Mesenchymal stem cell (in vitro differentiated cells and primary cell): ENCODE measurements at places on chromosomes 11 and 22.

GRCh38 chr11:104369761-104370160, 205.8 kb upstream of the PDGFD start:
- DNase-seq: peak; percentile 72
- no peak overlapping the region for H3K27ac ChIP-seq
- no peaks in the 10 kb centered on the region for H3K36me3 ChIP-seq
- H3K4me1 ChIP-seq: no peaks in the 10 kb centered on the region

GRCh38 chr22:22196018-22196533, 48.5 kb upstream of the VPREB1 start:
- no peak overlapping the region for H3K4me3 ChIP-seq
- DNase-seq: no peak
- H3K27me3 ChIP-seq: peaks cover 44% of the 10 kb centered on the region
- no peaks in the 10 kb centered on the region for H3K4me1 ChIP-seq
- no peak overlapping the region for H3K27ac ChIP-seq
- H3K36me3 ChIP-seq: no peaks in the 10 kb centered on the region

GRCh38 chr11:119320240-119320775, 3.4 kb upstream of the MCAM start:
- H3K27me3 ChIP-seq: no peaks in the 10 kb centered on the region
- no peak overlapping the region for H3K4me3 ChIP-seq
- peaks cover 46% of the 10 kb centered on the region for H3K4me1 ChIP-seq
- no peaks in the 10 kb centered on the region for H3K36me3 ChIP-seq
- DNase-seq: peak; percentile 51
- H3K27ac ChIP-seq: no peak overlapping the region

- no peaks in the 10 kb centered on the region for H3K27me3 ChIP-seq
- H3K4me3 ChIP-seq: no peak overlapping the region
- no peak overlapping the region for H3K27ac ChIP-seq
- DNase-seq: no peak
- H3K4me1 ChIP-seq: peaks cover 3% of the 10 kb centered on the region
- no peaks in the 10 kb centered on the region for H3K36me3 ChIP-seq
These were observed 152.5 kb upstream of the NAV2 start for GRCh38 chr11:19560156-19560555.

GRCh38 chr22:38948181-38948940, 9.0 kb upstream of the APOBEC3A start:
- H3K27ac ChIP-seq: no peak overlapping the region
- H3K4me1 ChIP-seq: peaks cover 1% of the 10 kb centered on the region
- H3K27me3 ChIP-seq: peaks cover 74% of the 10 kb centered on the region
- DNase-seq: no peak
- H3K4me3 ChIP-seq: no peak overlapping the region
- no peaks in the 10 kb centered on the region for H3K36me3 ChIP-seq

DNA sequence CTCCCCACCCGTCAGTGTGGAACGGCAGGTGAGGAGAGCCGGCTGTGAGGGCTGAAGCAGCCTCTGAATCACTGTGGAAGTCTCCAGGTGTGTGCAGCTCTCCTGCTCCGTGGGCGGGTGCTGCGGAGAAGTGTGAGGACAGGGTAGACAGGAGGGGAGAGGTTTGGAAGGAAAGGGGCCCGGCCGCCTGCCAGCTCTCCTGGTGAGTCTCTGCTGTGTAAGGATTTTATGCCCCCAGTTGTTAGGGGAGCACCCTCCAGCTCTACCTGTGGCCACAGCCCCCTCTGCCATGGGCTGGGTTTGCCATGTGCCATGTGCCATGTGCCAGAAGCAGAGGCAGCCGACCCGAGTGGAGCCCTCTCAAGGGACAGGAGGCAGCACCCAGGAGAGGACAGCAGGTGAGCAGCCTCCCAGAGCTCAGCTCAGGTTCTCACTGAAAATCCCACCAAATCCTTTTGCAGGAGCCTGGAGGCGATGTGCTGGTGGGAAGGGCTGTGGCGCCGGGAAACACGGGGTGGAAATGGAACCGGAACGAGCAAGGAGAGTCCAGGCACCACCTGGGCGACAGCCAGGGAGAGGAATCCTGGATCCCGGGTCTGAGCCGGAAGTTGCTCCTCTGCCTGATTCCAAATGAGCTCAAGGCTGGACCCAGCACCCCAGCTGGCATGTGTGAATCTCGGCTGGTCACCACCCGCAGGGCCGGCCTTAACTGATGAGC, 804.4 kb downstream of the BRD1 start:
- no peak overlapping the region for H3K27ac ChIP-seq
- H3K4me1 ChIP-seq: no peaks in the 10 kb centered on the region
- no peak for DNase-seq
- H3K36me3 ChIP-seq: no peaks in the 10 kb centered on the region
- H3K27me3 ChIP-seq: peaks cover 3% of the 10 kb centered on the region

DNA sequence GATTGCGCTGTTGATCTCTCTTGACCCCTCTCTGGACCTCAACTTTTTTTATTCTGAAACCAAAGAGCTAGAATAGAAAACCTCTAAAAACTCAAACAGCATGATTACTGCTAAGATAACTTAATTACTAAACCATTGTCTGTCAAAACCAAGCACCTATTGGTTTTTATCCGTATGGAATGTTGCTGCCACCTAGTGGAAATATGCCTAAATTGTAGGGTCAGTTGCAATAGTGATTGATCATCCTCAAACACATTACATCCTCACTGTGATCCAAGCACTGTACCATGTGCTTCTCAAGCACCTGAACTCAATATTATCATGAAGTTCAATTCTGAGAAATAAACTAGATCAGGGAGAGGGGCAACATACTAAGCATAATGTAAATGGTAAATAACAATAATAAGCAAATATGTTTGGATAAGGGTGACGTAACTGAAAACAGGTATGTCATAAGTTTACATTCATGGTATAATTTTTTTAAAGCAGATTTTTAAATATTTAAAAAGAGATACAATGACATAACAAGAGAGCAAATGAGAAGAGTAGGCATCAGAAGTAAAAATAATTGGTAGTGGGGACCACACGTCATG, 3.8 kb upstream of the OR5A2 start:
- H3K36me3 ChIP-seq: no peaks in the 10 kb centered on the region
- no peaks in the 10 kb centered on the region for H3K27me3 ChIP-seq
- H3K4me1 ChIP-seq: no peaks in the 10 kb centered on the region
- DNase-seq: peak; percentile 46
- H3K4me3 ChIP-seq: no peak overlapping the region

DNA sequence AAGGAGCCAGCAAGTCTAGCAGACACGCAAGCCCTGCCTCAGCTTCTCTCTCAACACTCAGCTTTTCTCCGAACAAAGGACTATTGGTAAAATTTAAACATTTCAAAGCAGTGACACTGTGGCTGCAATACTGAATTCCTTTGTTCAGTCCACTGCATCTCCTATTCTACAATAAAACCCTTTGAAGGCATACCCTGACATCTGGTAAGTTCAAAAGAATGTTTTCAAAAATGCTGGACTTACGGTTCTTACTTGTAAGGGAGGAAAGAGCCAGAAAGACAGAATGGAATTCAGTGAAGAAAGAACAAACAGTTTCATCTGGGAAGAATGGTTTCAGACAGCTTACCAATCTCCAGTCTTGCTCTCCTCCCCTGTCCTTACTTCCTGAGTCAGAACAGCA, 12.7 kb upstream of the OR8K1 start:
- no peak overlapping the region for H3K27ac ChIP-seq
- H3K4me3 ChIP-seq: no peak overlapping the region
- H3K27me3 ChIP-seq: no peaks in the 10 kb centered on the region
- H3K4me1 ChIP-seq: no peaks in the 10 kb centered on the region
- no peak for DNase-seq
- H3K36me3 ChIP-seq: no peaks in the 10 kb centered on the region

- peak; percentile 72 for DNase-seq
- H3K4me1 ChIP-seq: peaks cover 14% of the 10 kb centered on the region
These were observed at the start of gene SLC37A2 for GRCh38 chr11:125062931-125063428. TSS of gene SLC37A2 (plus strand) at chr11:125063305. CDS start at chr11:125063368, 63 bp downstream.

DNA sequence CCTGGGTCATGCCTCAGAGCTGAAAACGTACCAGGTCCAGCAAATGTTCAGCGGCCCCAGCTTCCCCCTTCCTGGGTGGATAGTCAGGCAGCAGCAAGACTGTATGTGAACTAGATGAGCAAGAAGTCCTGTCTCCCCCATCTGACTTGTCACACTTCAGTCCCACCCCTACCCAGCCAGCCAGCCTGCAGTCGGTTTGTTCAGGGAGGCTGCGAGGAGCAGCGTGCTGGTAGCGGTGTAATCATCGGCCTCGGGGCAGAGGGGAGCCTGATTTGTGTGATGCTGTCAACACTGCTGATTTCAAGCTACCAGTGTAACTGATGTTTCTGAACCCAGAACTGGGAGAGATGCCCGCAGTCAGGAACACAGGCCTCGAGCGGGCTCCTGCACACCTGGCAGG, 9.6 kb downstream of the TMEM258 start:
- peaks cover 99% of the 10 kb centered on the region for H3K36me3 ChIP-seq
- DNase-seq: no peak
- no peaks in the 10 kb centered on the region for H3K27me3 ChIP-seq
- H3K4me3 ChIP-seq: no peak overlapping the region

DNA sequence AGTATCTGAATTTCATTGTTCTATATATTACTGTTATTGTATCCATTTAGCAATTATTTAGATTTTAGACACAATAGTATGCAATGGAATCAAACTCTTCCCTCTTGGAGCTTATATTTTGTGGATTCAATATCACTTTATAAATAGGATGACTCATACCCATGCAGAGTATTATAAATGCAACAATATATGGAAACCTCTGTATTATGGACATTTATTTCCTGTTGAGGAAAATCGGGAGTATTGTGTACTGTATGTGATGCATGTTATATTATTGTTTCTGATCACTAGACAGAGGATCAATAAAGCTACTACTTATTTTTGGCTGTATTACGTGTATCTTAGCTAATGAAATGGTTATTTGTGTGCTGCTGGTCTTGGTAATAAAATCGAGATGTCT, 770 bp downstream of the METTL15 start:
- H3K36me3 ChIP-seq: no peaks in the 10 kb centered on the region
- H3K4me1 ChIP-seq: peaks cover 3% of the 10 kb centered on the region
- no peak overlapping the region for H3K4me3 ChIP-seq
- H3K27ac ChIP-seq: no peak overlapping the region
- H3K27me3 ChIP-seq: no peaks in the 10 kb centered on the region

DNA sequence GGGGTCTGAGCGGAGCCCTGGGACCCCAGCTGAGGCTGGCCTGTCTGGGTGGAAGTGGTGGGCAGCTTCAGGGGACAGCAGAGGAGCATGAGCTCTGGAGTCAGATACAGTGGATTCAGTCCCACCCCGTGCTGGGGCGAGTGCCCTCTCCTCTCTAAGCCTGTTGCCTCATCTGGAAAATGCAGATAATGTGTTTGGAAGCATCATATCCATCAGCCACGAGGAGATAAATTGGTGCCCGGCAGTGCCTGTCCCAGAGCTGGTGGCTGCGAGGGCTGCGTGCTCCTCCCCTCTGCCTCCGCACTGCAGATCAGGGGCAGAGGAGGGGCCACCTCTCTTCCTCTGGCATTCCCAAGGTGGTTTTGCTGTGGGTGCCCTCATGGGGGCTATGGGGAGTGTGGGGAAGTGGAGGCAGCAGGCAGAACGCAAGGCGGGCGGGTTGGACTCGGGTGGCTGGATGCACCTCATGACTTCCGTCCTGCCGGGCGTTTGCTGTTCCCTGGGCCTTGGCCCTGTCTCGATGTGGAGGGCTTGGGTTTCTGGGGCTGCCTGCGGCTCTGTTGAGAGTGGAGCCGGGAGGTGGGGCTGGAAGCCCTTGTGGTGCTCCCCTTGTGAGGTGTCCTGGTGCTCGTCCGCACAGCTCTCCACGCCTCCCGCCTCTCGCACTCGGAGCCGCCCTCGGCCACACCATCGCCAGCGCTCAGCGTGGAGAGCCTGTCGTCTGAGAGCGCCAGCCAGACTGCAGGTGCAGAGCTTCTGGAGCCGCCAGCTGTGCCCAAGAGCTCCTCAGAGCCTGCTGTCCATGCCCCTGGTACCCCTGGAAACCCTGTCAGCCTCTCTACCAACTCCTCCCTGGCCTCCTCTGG, 20.9 kb downstream of the MICALL1 start:
- peaks cover 72% of the 10 kb centered on the region for H3K36me3 ChIP-seq
- peaks cover 13% of the 10 kb centered on the region for H3K4me1 ChIP-seq
- no peak overlapping the region for H3K4me3 ChIP-seq
- no peak overlapping the region for H3K27ac ChIP-seq
- H3K27me3 ChIP-seq: no peaks in the 10 kb centered on the region

- no peak for DNase-seq
- H3K4me1 ChIP-seq: no peaks in the 10 kb centered on the region
- H3K4me3 ChIP-seq: no peak overlapping the region
- peaks cover 16% of the 10 kb centered on the region for H3K36me3 ChIP-seq
These were observed 102.6 kb upstream of the RASSF10 start for GRCh38 chr11:12906501-12906900.

- peaks cover 7% of the 10 kb centered on the region for H3K27me3 ChIP-seq
- H3K4me3 ChIP-seq: peak within 1 kb of the TSS; percentile 76
- peak; percentile 96 for DNase-seq
- H3K27ac ChIP-seq: peak within 1 kb of the TSS; percentile 83
- H3K36me3 ChIP-seq: no peaks in the 10 kb centered on the region
These were observed at the start of gene EED for GRCh38 chr11:86244522-86245368. TSS of gene EED (plus strand) at chr11:86244753. CDS start at chr11:86245230, 477 bp downstream.

GRCh38 chr11:31045335-31045734, 324.2 kb downstream of the DCDC1 start:
- no peaks in the 10 kb centered on the region for H3K36me3 ChIP-seq
- no peak overlapping the region for H3K27ac ChIP-seq
- no peak for DNase-seq
- H3K27me3 ChIP-seq: no peaks in the 10 kb centered on the region
- no peaks in the 10 kb centered on the region for H3K4me1 ChIP-seq

DNA sequence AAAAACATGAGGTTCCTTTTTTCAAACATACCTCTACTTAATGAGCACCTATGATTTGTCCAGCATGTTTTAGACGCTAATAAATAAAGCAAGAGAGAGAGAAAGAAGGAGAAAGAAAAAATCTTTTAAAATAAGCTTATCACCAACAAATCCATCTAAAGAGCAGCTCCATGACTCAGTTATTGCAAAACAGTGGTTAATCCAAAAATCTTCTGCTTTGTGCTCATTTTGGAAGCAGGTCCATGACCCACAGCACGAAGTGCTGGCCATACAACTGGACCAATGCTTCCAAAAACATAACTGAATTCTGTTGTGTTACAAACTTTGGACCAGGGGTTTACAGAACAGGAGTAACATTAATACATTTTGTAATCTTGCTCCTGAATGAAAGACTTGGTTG, 696.6 kb downstream of the KCNA4 start:
- no peaks in the 10 kb centered on the region for H3K4me1 ChIP-seq
- no peak overlapping the region for H3K4me3 ChIP-seq
- DNase-seq: no peak
- H3K36me3 ChIP-seq: no peaks in the 10 kb centered on the region

GRCh38 chr11:108635106-108635505, 29.8 kb upstream of the DDX10 start:
- H3K4me3 ChIP-seq: no peak overlapping the region
- no peaks in the 10 kb centered on the region for H3K4me1 ChIP-seq
- H3K36me3 ChIP-seq: no peaks in the 10 kb centered on the region
- H3K27ac ChIP-seq: no peak overlapping the region
- no peak for DNase-seq

DNA sequence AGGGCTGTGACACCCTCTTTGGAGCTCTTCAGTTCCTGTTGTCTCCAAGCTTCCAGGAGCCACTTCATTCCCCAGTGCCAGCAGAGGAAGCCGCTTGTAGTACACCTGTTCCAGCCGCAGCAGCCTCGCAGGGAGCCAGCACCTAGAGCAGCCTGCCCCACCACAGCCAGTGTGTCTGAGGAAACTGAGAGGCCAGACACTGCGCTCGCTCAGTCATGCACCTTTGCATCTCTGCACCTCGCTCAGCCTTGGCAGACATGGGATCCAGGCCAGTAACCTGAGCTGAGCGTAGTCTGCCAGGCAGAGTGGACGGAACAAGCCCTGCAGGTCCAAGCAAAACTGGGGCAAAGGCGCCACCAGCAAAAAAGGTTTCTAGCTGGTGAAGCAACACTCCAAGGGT, 1072.1 kb downstream of the JRKL start:
- H3K4me1 ChIP-seq: no peaks in the 10 kb centered on the region
- H3K27ac ChIP-seq: no peak overlapping the region
- DNase-seq: no peak
- H3K27me3 ChIP-seq: no peaks in the 10 kb centered on the region
